ENCODE measurements at places on chromosomes 12 and 14.

DNA sequence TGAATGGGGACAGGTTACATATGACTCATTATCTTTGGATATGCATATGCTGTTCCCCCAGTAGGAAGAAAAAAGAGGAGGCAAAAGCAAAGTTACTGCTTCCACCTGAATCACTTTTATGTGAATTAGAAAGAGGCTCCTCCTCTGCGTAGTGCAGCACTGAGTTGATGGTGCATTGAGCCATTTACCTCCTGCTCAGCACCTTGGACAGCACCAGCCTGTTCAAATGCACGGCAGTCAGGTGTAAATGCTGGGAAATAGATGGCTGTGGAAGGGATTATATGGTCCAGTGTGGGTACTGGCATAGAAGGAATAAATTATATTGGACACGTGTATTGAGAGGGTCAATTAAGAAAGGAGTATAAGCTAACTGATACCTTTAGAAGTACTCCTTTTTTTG lies 541.9 kb upstream of the SEL1L start:
- no peaks in the 10 kb centered on the region for H3K36me3 ChIP-seq
- H3K27ac ChIP-seq = no peak overlapping the region
- H3K4me1 ChIP-seq = no peaks in the 10 kb centered on the region
- peaks cover 5% of the 10 kb centered on the region for H3K27me3 ChIP-seq

DNA sequence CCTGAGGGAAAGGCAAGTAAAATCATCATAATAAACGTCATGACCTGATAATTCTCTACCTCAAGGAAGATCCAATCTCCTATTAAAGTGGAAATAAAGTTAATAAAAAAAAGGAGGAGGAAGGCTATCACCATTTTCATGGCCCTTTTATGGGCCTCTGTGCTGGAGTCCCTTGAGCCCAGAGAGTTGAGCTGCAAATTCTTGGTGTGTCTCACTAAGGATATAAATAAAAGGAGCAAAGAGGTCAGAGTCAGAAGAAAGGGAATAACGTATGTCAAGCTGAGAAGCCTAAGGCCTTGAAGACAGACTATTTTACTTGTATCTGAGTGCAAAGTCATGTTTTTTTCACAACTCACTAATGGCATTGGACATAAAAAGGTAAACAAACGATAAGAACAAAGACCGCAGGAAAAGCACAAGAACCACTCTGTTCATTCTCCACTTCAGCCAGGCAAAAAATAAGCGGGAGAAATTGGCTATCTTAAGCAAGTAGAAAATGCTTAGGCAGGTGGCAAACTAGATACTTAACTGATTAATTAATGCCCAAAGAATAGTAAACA lies 12.0 kb upstream of the SMIM10L1 start:
- DNase-seq = no peak
- H3K27me3 ChIP-seq = no peaks in the 10 kb centered on the region
- peaks cover 10% of the 10 kb centered on the region for H3K4me1 ChIP-seq
- H3K4me3 ChIP-seq = no peak overlapping the region

GRCh38 chr12:12032260-12032791 lies 38.4 kb upstream of the BCL2L14 start:
- DNase-seq = no peak
- H3K27me3 ChIP-seq = peaks cover 5% of the 10 kb centered on the region
- peaks cover 8% of the 10 kb centered on the region for H3K4me1 ChIP-seq
- H3K27ac ChIP-seq = no peak overlapping the region
- no peak overlapping the region for H3K4me3 ChIP-seq

GRCh38 chr12:97552410-97553121 lies 90.0 kb downstream of the RMST start:
- H3K36me3 ChIP-seq = peaks cover 1% of the 10 kb centered on the region
- DNase-seq = no peak
- H3K4me3 ChIP-seq = no peak overlapping the region
- H3K27me3 ChIP-seq = no peaks in the 10 kb centered on the region

GRCh38 chr12:48002773-48003218 lies 1.5 kb downstream of the COL2A1 start:
- peaks cover 23% of the 10 kb centered on the region for H3K27me3 ChIP-seq
- DNase-seq = no peak
- H3K4me1 ChIP-seq = peaks cover 39% of the 10 kb centered on the region
- peaks cover 8% of the 10 kb centered on the region for H3K36me3 ChIP-seq
- peak overlapping the region; percentile 95 for H3K27ac ChIP-seq
- peak overlapping the region; percentile 77 for H3K4me3 ChIP-seq

GRCh38 chr12:31714406-31715271 lies 14.2 kb downstream of the AMN1 start:
- peak overlapping the region; percentile 92 for H3K27ac ChIP-seq
- peak overlapping the region; percentile 0 for H3K4me3 ChIP-seq
- H3K4me1 ChIP-seq = peaks cover 18% of the 10 kb centered on the region
- no peaks in the 10 kb centered on the region for H3K27me3 ChIP-seq
- DNase-seq = no peak

DNA sequence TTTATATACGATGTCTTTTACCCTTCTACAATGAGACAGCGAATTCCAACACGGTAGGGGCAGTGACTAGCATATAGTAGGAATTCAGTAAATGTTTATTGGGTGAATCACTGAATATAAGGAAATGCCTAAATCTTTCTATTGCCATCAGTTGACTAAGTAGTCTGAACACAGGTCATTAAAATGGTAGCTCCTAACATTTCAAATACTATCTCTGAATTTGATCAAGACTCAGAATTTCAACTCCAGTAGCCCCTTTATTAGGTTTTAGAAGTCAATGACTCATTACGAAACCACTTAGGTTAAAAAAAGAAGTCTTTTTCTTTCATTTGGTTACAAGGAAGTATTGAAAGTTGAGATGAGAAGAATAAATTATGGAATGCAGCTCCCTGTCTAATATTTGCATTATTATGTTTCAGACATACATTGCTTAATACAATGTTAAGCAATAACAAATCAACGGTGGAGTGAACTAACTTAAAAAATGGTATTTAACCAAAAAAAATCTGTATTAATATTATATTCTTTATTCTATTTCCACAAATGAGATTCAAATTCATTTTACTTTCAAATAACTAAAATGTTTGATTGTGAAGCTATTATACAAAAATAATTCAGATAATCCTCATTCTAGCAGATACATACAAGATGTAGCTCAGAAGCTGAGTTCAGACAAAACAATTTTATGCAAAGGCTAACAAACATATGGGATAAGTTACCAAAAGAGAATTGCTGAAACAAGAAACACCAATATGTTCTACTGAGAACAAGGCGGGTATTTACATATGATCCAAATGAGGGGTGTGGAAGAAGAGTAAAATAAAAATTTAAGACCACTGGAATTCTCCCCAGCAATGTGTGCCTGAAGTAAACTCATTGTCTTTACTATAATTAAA lies 302.7 kb downstream of the CEP128 start:
- H3K4me1 ChIP-seq = no peaks in the 10 kb centered on the region
- H3K4me3 ChIP-seq = no peak overlapping the region
- H3K36me3 ChIP-seq = no peaks in the 10 kb centered on the region
- no peaks in the 10 kb centered on the region for H3K27me3 ChIP-seq

Measured in progenitor cell of endocrine pancreas (in vitro differentiated cells).